ENCODE measurements at places on chromosomes 7 and 10. TPM values are rescaled to one million over a fixed set of nuclear protein-coding genes. Genes with fewer than 3 reads are reported as not detected.

DNA sequence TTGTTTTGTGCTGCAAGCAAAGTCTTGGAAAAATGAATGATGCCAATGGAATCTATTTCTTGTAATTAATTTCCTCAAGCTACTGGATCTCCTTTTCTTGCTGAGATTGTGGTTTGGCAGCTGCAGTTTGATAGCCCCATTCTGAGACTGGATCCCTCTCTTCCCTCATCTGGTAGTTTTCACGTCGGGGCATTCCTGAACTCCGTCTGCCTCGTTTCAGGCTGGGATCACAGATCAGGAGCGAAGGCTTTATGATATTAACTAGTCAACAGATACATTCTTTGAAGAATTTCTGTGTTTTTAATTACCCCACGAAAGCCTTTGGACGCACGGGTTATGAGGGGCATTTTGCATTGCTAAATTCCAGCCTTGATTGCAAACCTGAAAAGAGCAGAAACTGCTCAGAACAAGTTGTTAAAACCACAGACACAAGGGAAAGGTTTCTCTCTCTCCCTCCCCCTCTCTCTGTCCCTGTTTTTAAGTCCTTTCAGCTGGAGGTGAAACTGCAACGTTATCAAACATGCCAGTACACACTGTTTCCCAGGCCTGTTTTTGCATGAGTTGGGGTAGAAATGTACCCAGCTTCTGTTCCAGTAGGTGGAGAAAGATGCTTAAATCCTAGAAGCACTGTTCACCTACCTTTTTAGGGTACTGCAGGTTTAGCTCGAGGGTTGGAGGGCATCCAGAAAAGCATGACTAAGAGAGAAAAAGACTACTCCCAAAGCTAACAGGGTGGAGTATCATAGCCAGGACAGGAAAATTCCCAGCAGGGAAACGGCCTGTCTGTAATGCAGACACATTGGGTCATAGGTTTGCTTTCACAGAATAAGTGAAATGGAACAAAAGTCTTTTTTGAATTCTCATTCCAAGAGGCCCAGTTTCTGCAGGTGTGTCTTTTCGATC lies 124.3 kb downstream of the CUX1 start:
- DNase-seq: no peak
- peak overlapping the region; percentile 86 for H3K27ac ChIP-seq
- no peaks in the 10 kb centered on the region for H3K27me3 ChIP-seq
- H3K36me3 ChIP-seq: no peaks in the 10 kb centered on the region
- H3K4me3 ChIP-seq: 0 out of 2 replicates have a peak overlapping the region, but pooled peaks have one; percentile 10

- H3K36me3 ChIP-seq: no peaks in the 10 kb centered on the region
- peaks cover 12% of the 10 kb centered on the region for H3K27me3 ChIP-seq
- DNase-seq: peak; percentile 48
These were observed 422 bp downstream of the AP1S1 start for GRCh38 chr7:101154693-101155102.

DNA sequence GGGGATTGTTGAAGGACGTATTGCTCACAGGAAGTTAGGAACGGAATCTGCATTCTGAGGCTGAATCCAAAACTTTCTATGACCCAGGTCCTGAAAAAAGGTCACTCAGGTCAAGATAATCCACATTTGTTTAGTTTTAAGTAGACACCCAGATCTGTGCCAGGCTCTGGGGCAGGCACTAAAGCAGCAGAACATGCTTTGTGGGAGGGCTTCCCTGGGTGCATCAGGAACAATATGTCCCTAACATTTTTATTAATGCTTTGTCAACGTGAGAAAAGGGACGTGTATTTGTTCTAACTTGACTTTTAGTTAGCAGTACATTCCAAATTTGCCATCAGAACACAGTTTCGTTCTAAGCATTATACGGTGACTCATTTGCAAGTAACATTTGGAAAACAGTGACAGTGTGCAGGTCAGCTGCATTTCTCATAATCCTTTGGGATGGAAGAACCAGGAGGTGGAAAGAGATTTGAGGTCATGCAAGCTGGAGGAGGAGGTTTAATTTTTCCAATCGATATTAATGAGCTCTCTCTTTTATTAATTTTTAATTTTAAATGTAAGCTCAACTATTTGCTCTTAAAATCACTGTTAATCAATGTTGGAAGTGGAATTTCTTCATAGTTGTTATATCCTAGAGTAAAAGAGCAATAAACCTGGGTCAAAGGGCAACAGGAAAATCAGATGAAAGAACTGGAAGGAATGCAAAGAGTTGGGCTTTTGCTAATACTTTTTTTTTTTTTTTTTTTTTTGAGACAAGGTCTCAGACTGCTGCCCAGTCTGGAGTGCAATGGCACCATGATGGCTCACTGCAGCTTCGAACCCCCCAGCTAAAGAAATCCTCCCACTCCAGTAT lies 35.0 kb downstream of the TAS2R41 start:
- no peak overlapping the region for H3K27ac ChIP-seq
- H3K36me3 ChIP-seq: no peaks in the 10 kb centered on the region
- no peaks in the 10 kb centered on the region for H3K27me3 ChIP-seq
- H3K4me3 ChIP-seq: no peak overlapping the region
- peaks cover 6% of the 10 kb centered on the region for H3K4me1 ChIP-seq

DNA sequence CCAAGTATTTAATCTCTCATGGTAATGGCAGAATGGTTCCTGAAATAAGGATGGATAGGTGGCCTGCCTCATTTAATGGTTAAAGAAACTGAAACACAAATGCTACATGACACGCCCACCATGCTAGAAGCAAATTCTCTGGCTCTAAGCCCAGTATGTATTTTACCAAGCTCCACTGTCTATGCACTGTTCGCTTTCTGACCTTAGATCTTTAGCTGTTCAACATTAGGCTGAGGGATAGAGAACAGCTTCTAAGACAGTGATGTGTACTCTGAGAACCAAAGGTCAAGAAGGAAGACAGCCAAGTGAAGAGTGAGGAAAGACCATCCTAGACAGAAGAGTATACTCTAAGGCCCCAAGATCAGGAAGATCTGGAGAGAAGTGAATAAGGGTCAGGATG lies 26.6 kb downstream of the FAM3C start:
- peaks cover 11% of the 10 kb centered on the region for H3K4me1 ChIP-seq
- H3K36me3 ChIP-seq: no peaks in the 10 kb centered on the region
- H3K27ac ChIP-seq: no peak overlapping the region
- H3K4me3 ChIP-seq: no peak overlapping the region
- no peak for DNase-seq

IFIT2 gene
- polyA plus RNA-seq: 0.10 TPM

- no peak for DNase-seq
- H3K4me1 ChIP-seq: peaks cover 14% of the 10 kb centered on the region
- H3K4me3 ChIP-seq: no peak overlapping the region
These were observed 227.8 kb downstream of the CELF2 start for GRCh38 chr10:11245510-11245909.

INTS1 gene
- polyA plus RNA-seq: 35.1 TPM

PGAM2 gene
- 5.1 TPM for polyA plus RNA-seq

GRCh38 chr10:91909117-91909677 lies at the start of gene FGFBP3:
Gene FGFBP3 (minus strand): TSS chr10:91909486. CDS start chr10:91908969, 517 bp downstream.
- H3K27me3 ChIP-seq: no peaks in the 10 kb centered on the region
- H3K4me3 ChIP-seq: peak within 1 kb of the TSS; percentile 82
- peaks cover 21% of the 10 kb centered on the region for H3K4me1 ChIP-seq
- DNase-seq: peak; percentile 85

TMEM270 gene
- not detected for polyA plus RNA-seq

DNA sequence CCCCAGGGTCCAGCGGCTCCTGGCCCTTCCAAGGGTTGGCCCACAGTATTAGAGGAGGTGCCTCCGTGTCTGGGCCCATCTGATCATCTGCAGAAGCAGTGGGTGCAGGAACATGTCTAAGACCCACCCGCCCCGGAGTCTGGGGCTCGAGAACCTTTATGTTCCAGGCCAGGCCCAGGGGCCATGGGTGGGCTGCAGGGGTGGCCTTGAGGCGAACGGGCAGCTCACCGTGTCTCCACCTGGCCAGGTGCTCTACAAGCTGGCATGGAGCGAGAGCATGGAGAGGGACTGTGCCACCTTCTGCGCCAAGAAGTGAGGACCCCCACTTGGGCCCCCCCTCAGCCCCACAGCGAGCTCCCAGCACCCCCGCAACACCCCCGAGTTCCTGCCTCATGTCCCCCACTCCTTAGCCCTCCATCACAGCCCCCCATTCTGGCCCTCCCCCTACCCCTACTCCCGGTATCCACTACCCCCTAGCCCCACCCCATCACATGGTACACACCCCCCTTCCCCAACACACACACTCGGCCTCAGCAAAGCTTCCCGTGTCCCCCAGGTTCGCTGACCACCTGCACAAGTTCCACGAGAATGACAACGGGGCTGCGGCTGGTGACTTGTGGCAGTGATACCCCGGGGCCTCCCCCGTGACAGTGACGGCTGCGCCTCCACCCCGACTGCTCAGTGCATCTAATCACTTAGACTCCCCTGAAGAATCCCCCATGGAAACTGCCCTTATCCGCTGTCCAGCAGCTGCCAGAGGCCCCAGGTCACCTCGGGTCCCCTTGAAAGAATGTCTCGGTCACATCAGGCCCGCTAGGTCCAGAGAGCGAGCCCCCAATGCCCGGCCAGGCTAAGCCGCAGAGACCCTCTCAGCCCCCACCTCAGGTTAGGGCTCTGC lies 4.0 kb upstream of the SH2B2 start:
- no peaks in the 10 kb centered on the region for H3K36me3 ChIP-seq
- peaks cover 17% of the 10 kb centered on the region for H3K4me1 ChIP-seq
- DNase-seq: no peak
- H3K4me3 ChIP-seq: no peak overlapping the region
- no peak overlapping the region for H3K27ac ChIP-seq

AKR1C3 gene
- polyA plus RNA-seq: 9.1 TPM

DNA sequence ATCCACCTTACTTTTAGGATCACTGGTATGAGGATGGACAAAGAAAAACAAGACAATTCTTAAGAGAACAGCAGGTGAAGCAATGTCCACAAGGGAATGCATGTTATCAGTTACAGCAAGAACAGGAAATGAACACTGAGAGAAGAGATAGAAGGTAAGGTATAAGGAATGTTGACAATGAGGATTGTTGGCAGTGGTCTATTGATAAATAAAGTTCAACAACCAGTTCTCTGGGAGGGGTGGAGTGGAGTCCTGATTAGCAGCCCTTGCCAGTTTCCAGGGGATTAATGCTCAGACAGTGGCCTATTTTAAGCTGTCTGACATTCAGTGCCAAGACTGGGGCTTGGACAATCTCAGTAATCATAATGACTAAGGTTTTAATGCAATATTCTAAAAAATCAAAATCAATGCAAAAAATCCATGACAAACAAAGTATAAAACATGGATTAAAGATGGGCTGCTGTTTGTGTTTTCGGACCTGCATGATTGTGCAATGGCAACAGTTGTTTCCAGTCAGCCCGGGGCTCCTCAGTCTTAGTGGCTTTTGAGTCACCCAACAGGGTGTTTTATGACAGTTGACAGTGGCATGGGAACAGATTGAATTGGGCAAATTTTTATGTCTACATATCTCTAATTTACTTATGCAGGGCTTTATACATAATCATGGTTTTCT lies 13.8 kb upstream of the AKR1B1 start:
- no peaks in the 10 kb centered on the region for H3K27me3 ChIP-seq
- no peak for DNase-seq
- H3K36me3 ChIP-seq: no peaks in the 10 kb centered on the region
- H3K4me1 ChIP-seq: no peaks in the 10 kb centered on the region
- H3K4me3 ChIP-seq: no peak overlapping the region

CYP51A1 gene
- polyA plus RNA-seq: 62.0 TPM

DNA sequence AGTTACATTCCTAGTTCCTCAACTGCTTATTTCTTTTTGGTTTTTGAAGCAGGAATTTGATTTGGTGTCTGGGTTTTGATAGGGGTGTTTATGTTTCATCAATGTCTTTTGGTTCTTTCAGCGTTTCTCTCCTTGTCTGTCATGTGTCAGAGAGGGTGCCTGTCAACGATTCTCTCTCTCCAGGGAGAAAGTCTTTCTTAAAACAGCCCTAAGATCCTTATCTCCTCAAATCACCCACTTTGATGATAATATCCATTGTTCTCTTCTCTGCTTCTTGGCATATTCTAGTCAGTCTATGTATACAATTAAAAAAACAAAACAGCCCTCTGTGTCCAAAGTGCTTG lies 77.2 kb downstream of the TCF7L2 start:
- H3K27ac ChIP-seq: peak overlapping the region; percentile 70
- no peaks in the 10 kb centered on the region for H3K27me3 ChIP-seq

DNA sequence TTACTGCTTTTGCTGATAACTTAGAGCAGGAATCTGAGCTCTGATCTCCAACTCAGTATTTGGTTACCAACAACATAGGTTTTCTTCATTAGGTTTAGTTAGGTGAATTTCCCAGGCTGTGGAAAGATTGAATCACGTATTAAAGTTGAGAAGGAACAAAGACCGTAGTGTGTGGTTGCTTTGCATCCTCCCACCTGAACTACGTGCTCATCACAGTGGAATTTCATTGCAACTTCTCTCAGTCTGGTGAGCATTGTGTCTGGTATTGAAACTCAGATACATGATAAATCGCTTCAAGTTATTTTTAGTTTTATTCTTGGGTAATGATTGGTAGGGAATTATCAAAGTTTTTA lies 139.4 kb upstream of the AKR1E2 start:
- no peak overlapping the region for H3K27ac ChIP-seq
- no peaks in the 10 kb centered on the region for H3K36me3 ChIP-seq
- no peak for DNase-seq
- no peaks in the 10 kb centered on the region for H3K27me3 ChIP-seq
- no peak overlapping the region for H3K4me3 ChIP-seq

GRCh38 chr10:30436191-30436611 lies 2.2 kb downstream of the MAP3K8 start:
- DNase-seq: peak; percentile 81
- H3K4me1 ChIP-seq: peaks cover 50% of the 10 kb centered on the region
- peak overlapping the region; percentile 79 for H3K4me3 ChIP-seq

DNA sequence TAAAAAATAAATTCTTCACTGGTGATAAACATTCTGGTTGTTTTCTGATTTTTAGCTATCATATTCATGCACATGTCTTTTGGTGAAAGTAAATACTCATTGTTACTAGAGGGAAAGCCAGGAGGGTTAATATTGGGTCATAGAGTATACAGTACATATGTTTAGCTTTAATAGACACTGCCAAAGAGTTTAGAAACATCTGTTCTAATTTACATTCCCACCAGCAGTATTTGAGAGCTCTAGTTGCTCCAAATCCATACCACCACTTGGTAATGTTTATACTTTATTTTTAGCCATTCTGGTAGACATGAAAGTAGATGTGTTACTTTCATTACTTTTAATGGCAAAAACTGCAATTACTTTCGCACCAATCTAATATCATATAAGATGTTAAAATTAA lies 108.8 kb downstream of the MKX start:
- no peaks in the 10 kb centered on the region for H3K36me3 ChIP-seq
- H3K4me1 ChIP-seq: no peaks in the 10 kb centered on the region
- no peak overlapping the region for H3K4me3 ChIP-seq
- no peak for DNase-seq

HKDC1 gene
- polyA plus RNA-seq: not detected

GRCh38 chr10:73888514-73888913 lies 14.2 kb upstream of the CAMK2G start:
- no peaks in the 10 kb centered on the region for H3K36me3 ChIP-seq
- H3K4me3 ChIP-seq: no peak overlapping the region
- peaks cover 11% of the 10 kb centered on the region for H3K4me1 ChIP-seq
- no peak overlapping the region for H3K27ac ChIP-seq

- H3K4me1 ChIP-seq: peaks cover 28% of the 10 kb centered on the region
- no peaks in the 10 kb centered on the region for H3K36me3 ChIP-seq
- DNase-seq: peak; percentile 36
- 0 out of 2 replicates have a peak, but pooled peaks cover 3% of the 10 kb centered on the region for H3K27me3 ChIP-seq
These were observed 1.2 kb downstream of the PALD1 start for GRCh38 chr10:70479626-70480238.

Measured in GM23338 (cell line).